Left renal cortex interstitium (tissue), 4 donors: ENCODE measurements at places on chromosomes 16 and 17.

GRCh38 chr17:40597556-40598300 is 32.5 kb upstream of the CCR7 start:
- DNase-seq: no peak

DNA sequence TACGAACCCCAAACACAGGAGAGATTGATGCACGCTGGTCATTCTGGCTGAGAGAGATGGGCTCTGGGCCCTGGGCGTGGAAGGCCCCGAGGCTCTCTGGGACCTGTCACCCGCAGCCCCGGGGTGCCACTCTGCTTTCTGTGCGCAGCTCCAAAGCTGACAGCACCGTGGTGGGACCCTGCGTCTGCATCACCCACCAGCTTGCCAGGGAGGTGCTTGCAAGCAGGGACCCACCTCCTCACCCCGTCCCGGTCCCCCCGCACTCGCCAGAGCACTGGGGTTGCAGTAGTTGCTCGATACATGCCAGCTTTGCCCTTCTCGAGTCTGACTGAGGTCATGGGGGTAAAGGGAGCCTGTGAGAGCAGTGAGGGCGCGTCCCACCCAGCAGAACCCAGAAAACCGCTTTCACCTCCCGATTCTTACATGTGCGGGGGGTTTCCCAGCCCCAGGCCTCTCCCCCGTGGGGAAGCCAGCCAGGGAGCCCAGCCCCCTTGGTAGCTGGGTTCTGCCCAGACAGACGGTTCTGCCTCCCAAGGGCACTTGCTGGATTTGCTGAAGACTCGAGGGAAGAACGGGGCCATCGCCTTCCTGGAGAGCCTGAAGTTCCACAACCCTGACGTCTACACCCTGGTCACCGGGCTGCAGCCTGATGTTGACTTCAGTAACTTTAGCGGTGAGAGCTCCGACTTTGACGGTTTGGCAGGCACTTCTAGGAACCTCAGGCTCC is 12.5 kb downstream of the CARD14 start:
- no peak for DNase-seq

DNA sequence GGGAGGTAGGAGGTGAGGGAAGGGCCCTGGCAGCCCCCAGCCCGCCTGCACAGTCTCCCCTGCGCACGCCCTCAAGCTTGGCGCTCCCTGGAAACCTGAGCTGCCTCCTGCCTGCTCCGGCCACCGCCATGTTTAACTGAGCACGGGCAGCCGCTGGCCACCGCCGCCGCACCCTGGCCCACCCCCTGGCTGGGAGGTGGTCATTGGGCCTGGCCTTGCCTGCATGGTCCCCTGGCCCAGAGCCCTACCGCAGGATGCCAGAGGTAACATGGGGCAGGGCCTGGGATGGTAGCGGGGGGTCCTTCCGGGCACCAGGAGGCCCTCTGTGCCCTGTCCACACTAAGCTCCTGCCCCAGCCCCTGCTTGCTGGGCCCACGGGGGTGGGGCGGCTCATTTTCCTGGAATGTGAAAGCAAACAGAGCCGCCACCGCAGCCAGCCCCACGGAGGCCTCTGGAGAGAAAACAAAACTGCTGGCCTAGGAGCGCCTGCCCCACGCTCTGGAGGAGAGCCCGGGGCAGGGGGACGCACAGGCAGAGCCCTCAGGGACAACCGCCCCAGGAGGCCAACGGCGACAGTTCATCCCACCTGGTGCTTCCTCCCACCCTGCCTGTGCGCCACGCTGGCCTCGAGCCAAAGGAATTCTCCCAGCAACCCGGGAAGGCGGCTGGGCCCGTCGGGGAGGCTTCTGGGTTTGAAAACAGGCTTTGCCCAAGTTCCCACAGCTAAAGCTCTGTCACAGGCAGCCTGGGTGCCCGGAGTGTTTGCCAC is 8.9 kb downstream of the NHERF2 start:
- no peak for DNase-seq

- no peak for DNase-seq
These were observed 64.8 kb downstream of the KANSL1 start for GRCh38 chr17:46128453-46128852.

- DNase-seq: no peak
These were observed 33.8 kb downstream of the FA2H start for GRCh38 chr16:74740795-74741304.

DNA sequence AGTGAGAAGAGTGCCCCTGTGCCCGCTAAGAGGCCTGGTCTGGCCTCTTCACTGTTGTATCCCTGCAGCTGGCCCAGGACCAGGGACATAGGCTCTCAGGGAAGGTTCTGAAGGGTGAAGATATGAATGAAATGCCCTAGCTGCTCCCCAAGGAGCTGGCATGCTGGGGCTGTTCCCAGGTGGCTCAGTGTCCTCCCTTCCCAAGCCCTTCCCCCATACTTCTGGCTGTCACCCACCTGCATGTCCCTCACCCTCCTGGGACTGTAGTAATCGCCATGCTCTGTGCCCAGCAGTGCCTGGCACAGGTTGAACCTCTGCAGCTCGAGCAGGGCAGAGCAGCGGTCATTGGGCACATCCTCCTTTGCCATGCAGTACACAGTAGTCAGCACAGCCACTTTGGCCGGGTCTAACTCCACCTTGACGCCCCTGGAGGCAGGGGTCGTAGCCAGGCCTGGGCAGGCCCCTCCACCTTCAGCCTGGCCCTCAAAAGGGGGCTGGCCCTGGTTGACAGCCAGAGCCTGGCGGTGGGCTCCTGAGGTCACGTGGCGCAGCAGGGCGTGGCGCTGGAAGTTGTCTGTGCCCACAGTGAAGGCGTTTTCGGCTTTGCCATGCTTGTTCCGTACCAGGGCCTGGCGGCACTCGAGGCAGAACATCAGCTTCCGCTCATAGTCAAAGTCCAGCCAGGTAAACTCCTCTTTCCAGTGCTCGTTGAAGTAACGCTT is 7.6 kb downstream of the C17orf113 start:
- DNase-seq: no peak

DNA sequence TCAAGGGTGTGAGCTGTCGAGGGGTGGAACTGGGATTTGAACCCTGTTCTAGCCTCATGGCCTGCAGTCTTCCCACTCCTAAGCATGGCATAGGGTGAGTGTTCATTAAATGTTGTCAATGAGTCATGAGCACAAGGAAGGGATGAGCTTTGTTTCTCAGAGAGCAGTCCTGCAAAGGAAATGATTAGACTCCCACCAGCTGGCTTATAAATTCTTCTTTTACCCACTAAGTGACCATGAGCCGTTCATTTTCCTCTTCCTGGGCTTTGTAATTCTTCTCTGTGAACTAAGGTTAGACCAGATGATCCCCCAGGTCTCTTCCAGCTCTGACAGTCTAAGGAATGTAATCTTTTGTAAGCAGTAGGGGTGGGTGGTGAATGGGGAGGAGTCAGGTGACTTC is 47.9 kb upstream of the HNF1B start:
- no peak for DNase-seq

- DNase-seq: no peak
These were observed 5.9 kb downstream of the KRT28 start for GRCh38 chr17:40793832-40794231.

DNA sequence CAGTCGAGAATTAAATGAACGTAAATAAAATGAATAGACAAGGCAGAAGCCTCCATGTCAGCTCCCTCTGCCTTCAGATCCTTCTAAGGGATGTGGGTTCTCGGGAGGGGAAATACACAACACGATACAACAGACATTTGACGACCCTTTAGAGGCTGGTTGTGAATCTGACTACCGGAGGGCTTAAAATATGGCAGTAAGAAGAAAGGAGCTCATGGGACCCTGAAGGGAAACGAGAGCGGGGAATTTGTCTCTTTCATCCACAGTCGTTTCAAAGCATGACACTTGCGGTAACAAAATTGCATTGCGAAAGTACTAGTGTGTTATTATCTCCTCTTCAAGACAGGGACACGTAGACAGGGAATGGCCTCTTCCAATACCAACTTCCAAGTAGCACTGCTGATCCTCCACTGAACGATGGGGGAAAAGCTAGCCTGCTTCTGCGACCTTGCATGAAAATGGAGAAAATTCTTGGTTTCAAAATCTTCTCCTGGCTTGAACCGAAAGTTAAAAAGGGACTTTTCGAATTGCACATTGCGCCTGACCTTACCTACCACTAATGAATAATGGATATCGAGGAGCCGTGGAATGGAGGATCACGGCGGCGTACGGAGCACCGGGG is 1.2 kb upstream of the TNRC6C start:
- no peak for DNase-seq

GRCh38 chr16:50819706-50820105 is 77.8 kb downstream of the CYLD start:
- no peak for DNase-seq

DNA sequence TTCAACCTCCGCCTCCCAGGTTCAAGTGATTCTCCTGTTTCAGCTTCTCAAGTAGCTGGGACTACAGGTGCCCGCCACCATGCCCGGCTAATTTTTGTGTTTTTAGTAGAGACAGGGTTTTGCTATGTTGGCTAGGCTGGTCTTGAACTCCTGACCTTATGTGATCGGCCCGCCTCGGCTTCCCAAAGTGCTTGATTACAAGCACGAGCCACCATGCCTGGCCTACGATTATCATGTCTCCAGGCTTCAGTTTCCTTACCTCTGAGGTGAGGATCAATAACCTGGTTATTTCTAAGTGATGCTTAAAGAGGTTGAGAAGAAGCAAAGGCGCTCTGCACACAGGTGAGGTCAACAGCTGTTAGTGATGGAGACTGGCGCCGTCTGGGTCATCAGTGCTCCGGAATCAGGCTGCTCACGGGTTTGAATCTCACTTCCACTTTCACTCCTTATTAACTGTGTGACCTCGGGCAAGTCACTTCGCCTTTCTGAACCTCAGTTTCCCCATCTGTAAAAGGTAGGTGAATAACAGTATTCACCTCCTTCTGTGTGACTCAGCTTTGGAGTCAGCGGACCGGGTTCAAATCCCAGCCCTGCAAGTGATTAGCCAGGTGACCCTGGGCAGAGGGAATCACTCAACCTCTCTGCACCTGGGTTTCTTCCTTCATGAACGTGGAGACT is 745 bp upstream of the ABCC1 start:
- DNase-seq: no peak

- DNase-seq: no peak
These were observed 18.8 kb downstream of the NCBP3 start for GRCh38 chr17:3827124-3827773.

DNA sequence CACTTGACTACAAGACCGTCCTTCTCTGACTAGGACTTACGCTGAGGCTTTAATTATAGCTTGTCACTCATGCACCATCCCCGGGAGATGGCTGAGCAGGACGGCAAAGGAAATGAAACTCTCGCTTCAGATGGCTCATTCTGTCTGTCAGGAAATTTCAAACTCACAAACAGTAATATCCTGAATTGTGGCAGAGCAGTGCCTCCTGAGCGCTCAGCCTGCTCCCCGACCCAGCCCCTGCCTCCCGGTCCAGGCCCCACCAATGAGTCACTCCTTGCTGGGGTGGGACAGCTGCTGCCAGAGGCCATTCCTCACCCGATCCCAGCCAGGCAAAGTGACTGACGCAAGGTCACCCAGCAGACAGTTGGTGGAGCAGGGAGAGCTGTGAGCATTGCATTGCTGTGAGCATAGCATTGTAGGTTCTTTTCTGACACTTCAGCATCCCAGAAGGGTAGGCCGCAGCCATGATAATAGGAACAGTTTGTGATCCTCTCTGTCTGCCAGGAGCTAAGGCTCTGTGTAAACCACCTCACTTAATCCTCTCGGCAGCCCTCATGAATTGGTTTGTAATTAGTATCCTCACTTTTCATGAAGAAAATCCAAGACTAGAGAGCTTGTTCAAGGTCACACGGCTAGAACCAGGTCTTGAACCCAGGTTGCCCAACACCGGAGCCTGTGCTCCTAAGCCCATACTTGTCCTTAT is 20.9 kb downstream of the CCDC182 start:
- no peak for DNase-seq

- no peak for DNase-seq
These were observed 114.0 kb downstream of the PRKCB start for GRCh38 chr16:23949630-23950290.

- no peak for DNase-seq
These were observed at the start of gene VWA3A for GRCh38 chr16:22092143-22092933. Gene VWA3A (plus strand): TSS chr16:22092541. CDS start chr16:22092638, 97 bp downstream.

GRCh38 chr16:67275321-67275720 is 4.0 kb upstream of the PLEKHG4 start:
- DNase-seq: no peak
